Fibroblast of skin of right quadriceps (primary cell): ENCODE measurements at places on chromosomes 12 and 14.

GRCh38 chr12:122987086-122987951, 6.8 kb downstream of the ARL6IP4 start:
- no peak for DNase-seq

DNA sequence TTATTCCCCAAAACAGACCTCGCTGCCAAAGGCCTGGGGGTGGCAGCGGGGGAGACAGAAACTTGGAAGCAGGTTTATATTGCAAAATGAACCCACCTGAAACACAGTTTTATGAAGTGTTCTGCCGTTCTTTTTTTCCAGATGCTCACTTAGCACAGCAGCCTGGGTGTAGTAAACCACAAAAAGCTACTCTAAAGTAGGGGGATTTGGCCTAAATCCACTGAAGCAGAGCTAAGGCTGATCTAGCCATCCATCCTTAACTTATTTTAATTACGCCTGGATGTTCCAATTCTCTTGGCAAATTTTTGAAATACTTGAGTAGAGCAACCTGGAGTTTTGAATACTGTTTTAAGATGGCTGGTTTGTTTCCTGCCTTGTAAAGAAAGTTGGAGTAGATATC, 121.2 kb downstream of the GPR135 start:
- DNase-seq: no peak

GRCh38 chr12:109654357-109654756, 59.3 kb upstream of the FAM222A start:
- DNase-seq: no peak

DNA sequence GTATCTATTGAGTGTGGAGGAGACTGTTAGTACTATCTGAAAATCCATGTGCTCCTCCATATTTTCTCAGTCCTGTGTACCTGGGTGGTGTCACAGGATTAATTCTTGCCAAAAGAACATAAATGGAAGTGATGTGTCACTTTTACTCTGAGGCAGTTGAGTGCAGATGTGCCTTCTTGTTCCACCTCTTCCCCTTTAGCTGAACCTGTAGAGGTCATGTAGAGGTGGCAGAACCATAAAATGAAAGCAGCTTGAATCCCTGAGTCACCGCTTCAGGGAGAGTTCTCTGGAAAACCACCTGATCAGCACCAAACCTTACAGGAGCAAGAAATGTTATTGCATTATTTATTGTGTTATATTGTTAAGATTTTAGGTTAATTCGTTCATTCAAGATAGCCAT, 14.7 kb upstream of the SLC25A3 start:
- peak; percentile 13 for DNase-seq

- DNase-seq: no peak
These were observed 559.9 kb upstream of the ATP2B1 start for GRCh38 chr12:90268574-90268973.

DNA sequence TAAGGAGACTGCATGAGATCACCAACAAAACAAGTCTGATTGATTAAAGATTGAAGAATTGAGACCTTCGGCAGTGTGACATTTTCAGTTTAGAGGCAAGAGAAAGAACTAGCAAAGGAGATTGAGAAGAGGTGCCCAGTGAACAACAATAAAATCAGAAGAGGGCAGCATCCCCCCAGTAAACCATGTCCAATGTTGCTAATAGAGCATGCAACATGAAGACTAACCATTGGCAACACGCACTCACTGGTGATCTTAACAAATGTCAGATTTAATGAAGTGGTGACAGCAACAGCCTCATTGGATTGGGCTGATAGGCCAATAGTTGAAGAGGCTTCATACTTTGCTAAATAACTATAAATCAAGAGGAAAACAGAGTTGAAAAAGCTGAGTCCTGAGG, 20.7 kb upstream of the TAS2R14 start:
- DNase-seq: peak; percentile 12

DNA sequence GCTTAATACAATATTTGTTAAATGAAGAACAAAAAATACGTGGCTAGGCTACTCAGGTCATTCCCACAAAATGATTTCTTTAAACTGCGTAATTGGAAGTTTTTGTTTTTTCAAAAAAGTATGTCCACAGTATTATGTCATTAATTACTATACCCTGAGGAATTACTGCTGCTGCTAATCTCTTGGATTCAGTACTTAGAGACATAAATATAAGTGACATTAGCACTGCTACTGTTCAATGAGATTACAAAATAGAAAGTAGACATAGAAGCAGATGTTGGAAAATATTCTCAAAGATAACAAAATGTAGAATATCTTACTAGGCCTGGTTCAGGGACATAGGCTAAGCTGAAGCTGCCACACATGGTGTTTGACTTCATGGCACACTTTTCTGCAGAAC, 36.3 kb downstream of the HMGA2 start:
- no peak for DNase-seq

GRCh38 chr12:14264778-14265177, 100.7 kb upstream of the ATF7IP start:
- peak; percentile 7 for DNase-seq

- no peak for DNase-seq
These were observed 119.1 kb downstream of the INSM2 start for GRCh38 chr14:35653045-35653444.

- peak; percentile 46 for DNase-seq
These were observed 15.1 kb downstream of the RNF41 start for GRCh38 chr12:56206452-56207166.

GRCh38 chr12:131529196-131530040, 181.5 kb upstream of the SFSWAP start:
- DNase-seq: no peak

DNA sequence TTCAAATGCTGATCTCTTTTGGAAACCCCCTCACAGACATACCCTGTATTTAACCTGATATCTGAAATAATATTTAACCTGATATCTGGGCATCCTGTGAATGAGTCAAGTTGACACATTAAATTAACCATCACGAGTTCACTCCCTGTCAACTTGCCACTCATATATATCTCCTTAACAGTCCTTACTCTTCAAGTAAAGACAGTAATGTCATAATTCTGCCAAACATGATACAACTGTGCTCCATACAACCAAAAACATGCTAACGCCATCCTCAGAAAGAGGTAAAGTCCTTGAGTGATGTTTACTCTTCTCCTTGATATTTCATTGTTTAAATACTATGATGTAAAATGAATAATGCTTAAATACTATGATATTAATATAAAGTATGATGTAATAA, 105.0 kb downstream of the PLCZ1 start:
- no peak for DNase-seq

GRCh38 chr12:115838952-115839351, 438.5 kb downstream of the MED13L start:
- DNase-seq: no peak

DNA sequence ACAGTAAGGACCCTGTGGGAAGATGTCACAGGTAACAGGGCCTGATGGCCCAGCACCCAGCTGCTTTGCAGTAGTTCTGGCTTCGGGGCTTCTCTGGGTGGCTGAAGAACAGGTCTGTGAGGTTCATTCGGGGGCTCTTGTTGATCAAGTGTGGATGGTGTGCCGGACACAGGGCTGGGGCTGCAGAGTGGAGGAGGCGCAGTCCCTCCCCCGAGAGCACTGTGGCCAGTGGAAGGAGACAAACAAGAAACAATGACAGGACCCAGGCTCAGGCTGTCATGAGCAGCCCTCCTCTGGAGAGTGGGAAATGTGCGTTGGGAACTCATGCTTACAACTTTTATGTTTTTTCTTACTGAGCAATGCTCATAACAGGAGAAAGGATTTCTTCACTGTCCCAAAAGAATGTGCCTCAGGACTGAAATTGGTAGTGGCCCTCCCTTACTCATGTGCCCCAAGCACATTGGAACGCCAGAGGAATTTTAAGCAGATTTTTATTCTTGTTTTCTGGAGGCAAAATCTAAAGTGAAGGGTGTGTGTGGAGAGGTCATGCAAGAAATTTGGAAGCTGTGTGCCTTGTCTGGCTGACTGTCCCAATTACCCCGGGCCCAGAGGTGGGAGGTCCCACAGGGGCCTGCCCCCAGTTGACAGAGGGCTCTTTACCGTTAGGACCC, 233.8 kb downstream of the CACNA1C start:
- peak; percentile 80 for DNase-seq

DNA sequence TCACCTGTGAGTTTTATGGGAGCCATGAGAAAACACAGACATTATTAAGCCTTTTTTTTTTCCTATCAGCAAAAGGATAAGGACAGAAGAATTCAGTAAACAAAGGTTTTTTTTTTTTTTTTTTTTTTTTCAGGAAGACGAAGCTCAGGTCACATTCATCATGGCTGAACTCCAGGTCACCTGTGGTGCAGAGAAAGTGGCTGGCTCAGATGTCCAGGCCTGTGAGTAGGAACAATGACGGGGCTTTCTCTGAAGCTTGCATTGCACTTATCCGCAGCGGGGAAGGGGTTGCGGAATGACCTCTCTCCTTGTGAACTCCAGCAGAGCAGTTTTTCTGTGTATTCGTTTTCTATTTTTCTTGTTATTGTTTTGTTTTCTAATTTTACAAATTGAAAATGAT, 759.6 kb upstream of the TMEM132C start:
- DNase-seq: no peak

DNA sequence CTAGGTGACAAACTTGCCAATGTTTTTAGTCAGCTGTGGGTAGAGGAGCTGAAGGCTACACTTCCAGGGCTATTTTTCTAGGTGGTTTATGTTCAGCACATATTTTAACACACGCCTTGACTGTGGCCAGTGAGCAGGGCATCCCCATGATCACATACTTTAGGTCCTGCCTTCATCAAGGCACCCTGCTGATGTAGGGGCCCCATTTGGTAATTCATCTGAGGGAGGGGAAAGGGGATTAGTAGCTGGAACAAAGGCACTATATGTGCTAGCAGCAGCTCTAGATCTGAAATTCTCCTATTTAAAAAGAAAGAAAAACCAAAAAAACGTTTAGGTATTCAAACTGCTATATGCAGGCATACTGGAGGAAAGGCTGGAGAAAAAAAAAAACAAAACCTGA, 14.5 kb downstream of the EGLN3 start:
- no peak for DNase-seq

DNA sequence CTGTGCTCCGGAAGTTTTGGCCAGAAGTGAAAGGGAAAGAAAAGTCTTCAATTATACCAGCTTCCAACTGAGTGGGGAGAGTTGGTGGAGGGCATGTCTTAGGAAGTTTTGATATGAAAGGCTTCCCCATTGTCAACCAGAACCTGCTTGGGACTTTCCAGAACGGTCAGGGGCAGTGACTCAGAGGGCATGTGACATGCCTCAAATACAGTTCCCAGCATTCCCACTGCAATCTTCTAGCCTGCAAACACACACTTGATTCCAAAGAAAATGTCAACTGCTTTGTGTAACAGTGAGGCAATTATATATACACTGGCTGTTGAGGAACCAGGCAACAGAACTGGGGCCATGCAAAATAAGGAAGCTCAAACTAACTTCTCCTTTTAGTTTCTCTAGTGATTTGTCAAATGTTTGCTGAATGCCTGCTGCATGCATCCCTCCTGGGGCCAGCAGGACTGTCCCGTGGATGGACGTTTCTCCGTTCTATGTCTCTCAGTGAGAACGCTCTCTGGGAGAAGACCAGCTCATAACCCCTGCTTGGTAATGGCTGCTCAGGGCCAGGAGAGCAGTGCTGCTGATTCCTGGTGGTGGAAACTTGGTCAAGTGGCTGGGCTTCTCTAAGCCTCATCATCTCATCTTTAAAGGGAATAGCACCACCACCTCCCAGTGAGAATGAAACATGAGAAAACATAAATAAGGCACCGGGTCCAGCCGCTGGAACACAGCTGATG, 18.3 kb downstream of the SLC25A47 start:
- no peak for DNase-seq

- DNase-seq: peak; percentile 34
These were observed 149.0 kb upstream of the PRMT8 start for GRCh38 chr12:3342051-3342450.

DNA sequence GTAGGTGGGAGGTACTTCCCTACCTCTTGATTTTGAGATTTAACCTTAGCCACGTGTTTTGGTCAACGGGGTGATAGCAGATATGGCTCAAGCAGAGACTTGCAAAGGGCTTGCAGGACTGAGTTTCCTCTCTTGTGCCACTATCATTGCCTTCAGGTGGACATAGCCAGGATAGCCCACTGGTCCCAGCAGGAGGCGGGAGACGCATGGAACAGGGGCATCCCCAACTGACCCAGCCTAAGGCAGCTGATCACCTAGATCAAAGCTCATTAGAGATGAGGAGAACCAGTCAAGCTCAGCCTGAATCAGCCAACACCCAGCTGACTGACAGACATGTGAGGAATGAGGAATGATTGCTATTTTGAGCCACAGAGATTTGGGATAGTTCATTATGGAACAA, 49.6 kb downstream of the CALM1 start:
- no peak for DNase-seq

DNA sequence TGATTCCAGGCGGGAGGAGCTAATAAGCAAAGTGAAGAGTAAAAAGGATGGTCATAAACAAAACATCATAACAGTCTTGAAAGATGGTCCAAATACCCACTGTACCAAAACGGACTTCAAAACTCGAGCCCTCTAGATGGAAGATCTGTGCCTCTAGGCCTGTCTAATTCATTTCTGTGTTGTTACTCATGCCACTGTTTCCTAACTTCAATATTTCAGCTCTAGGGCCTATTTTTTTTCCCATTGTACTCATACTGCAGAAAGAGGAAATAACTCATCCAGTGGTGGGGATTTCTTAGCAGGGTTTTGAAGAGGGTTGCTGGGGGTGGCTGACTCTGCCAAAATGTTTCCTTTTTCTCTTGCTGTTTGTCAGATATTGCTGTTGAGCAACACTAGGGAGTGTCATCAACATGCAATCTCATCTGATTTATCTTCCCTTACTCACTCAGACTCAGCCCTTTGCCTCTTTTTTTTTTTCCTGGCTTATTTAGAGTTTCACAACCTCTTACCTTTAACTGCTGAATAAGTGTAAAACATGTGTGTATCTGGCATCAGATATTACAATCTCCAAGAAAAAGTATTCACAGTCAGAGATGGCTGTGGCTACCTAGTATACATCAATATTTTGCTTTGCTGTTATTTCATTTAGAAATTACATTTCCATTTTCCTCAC, 189.6 kb downstream of the DUSP6 start:
- peak; percentile 100 for DNase-seq

DNA sequence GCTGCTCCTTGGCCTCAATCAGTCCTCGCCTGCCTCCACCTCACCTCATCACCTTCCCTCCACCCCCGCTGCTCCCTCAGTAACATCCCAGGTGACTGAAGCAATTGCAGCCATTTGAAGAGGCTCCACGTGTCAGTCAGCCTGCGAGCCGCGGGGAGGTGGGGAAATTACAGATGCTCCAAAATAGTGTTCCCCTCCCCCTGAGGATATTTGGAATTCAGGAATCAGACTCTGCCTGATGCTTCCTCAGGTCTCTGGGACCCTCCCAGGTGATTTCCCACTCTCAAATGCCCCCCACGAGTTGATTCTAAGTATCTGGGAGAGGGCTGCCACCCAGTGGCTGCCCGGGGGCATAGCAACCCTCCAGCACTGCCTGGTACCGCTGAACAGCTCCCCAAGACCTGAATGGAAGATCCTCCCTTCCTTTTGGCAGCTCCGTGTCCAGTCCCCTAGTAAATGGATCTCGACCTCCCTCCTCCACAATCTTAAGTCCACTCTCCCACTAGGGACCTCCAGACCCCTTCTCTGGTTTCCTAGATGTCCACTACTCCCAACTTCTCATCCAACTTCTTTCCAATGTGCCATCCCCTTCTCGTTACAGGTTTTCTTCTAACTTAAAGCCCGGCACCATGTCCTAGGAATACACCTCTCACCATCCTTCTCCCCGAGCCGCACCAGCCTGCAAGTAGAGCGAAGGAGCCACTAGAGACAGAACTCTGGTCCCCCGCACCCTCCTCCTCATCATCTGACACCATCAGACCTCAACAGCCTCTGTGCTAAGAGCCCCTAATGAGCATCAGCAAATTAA, 1.4 kb upstream of the ASIC1 start:
- peak; percentile 29 for DNase-seq
